Ecto neural progenitor cell (in vitro differentiated cells): ENCODE measurements at places on chromosomes 1 and 21.

GRCh38 chr1:26684763-26685508 lies 10.9 kb upstream of the ARID1A start:
- no peak for DNase-seq

DNA sequence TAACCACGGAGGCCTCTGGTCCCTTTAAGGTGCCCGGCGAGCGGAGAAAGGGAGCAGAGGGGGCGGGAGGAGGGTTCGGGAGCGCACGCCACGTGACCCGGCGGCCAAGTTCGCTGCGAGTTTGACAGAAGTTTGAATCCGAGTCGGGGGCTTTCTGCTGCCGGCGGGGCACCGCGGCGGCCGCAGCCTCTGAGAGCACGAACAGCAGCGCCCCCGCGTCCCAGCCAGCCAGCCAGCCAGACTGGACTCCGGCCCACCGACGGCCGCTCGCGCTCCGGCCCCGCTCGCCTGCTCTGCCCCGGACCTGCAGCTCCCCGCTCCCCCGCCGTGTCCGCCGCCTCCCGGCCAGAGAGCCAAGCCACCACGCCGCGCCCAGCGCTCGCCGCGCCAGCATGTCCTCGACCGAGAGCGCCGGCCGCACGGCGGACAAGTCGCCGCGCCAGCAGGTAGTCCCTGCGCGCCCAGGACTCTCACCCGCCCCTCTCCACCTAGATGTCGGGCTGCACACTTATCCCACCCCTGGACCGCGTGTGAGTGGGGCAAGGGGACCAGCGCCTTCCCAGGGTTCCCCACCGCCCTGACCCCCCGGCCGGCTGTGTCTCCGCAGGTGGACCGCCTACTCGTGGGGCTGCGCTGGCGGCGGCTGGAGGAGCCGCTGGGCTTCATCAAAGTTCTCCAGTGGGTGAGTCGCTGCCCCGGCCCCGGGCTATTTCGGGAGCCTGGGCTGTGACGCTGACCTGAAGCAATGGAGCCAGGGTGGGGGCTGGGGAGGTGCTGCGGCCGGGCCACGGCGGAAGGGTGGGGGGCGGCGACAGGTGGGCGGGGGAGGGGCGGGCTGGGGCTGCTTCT lies at the start of gene SYPL2:
Gene SYPL2, plus strand, starts transcription at position 95 of the 849 bp plus-strand sequence. Its CDS starts 298 bp downstream, at position 393.
- peak; percentile 80 for DNase-seq

DNA sequence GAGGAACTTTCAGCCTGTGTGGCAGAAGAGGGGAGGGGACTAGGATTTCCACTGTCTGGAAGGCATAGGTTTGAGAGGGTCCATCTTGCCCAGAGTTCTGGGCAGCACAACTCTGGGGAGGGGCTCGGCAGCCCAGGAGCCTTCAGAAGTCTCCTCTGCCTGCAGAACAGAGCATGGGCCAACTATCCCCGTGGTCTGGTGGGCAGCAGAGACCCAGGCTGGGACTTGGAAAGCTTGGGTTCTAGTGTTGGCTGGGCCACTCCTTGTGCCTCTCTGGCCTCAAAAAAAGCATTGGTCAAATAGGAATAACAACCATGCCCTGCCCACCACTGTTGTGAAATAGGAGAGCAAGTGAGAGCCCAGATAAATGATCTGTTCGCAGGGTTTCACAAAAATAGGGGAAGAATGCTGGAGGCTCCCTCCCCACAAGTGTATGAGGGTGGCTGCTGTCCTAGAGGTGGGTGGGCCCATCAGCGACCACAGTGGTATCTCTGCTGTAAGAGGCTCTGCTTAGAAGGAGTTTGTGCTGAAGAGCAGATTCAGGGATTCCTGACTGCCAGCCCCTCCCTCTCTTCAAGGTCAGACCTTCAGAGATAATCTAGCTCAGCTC lies 8.9 kb downstream of the EPHA10 start:
- DNase-seq, result peak; percentile 28

DNA sequence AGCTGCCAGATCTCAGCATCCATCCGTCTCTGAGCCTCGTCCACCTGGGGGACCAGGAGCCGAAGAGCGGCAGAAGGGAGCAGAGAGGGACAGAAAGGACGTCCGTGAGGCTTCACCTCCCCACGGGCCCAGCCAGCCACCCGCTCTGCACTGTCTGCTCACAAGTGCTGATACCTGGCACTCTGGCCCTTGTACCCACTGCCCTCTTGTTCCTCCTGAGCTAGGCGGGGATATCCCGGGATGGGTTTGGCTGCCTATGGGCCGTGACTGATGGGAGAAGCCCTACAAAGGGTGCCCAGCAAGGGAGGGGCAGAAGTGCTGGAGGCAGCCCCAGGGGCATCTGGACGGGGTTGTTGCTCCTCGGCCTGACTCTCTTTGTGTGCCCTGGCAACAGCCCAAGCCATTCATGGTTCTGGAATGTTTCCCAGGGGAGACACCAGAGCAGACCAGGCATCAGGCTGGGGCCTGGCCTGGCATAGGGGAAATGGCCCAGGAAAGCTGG lies 57.6 kb downstream of the LDLRAD2 start:
- no peak for DNase-seq
